Cardiac muscle cell (in vitro differentiated cells and primary cell): ENCODE measurements at places on chromosomes 2 and 18.

GRCh38 chr18:49142216-49142615 lies 191.5 kb upstream of the SMAD7 start:
- no peak for DNase-seq

GRCh38 chr2:112033600-112033999 lies 21.5 kb upstream of the TMEM87B start:
- no peak for DNase-seq

DNA sequence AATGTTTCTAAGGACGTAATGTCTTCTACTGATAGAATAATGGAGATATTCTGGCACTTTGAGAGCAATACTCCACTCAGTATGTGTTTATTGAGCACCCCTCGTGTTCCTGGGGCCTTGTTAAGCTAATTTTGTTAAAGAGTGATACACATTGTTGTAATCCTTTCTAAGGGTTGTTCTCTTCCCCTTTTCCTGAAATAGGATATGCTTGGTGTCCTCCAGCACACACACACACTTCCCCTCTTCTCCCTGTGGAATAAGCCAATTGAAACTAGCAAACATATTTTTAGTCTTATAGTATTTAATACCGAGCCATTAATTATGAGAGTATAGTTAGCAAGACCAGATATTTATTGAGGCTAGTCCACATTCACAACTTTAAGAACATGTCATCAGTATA lies 114.1 kb downstream of the CRIM1 start:
- no peak for DNase-seq

GRCh38 chr2:124121760-124122275 lies 96.7 kb downstream of the CNTNAP5 start:
- DNase-seq = no peak

- DNase-seq = no peak
Observed at GRCh38 chr2:1621501-1621900, 122.8 kb downstream of the PXDN start.
